ENCODE measurements at places on chromosomes 3 and 15. TPM values are rescaled to one million over a fixed set of nuclear protein-coding genes. Genes with fewer than 3 reads are reported as not detected.

CLEC3B gene
- 0.79 TPM for total RNA-seq

SI gene
- not detected for total RNA-seq

MRAS gene
- 2.7 TPM for total RNA-seq

GOLGA8M gene
- not detected for total RNA-seq

Data from airway epithelial cell (primary cell).